ENCODE measurements at places on chromosomes 12 and 14.

GRCh38 chr14:102727336-102728095, 49.7 kb upstream of the TRAF3 start:
- no peak overlapping the region for H3K27ac ChIP-seq
- DNase-seq = no peak
- H3K4me1 ChIP-seq = no peaks in the 10 kb centered on the region
- no peak overlapping the region for H3K4me3 ChIP-seq
- H3K27me3 ChIP-seq = no peaks in the 10 kb centered on the region

GRCh38 chr14:55383541-55384140, 28.0 kb downstream of the ATG14 start:
- no peak for DNase-seq
- H3K27me3 ChIP-seq = no peaks in the 10 kb centered on the region
- H3K4me1 ChIP-seq = no peaks in the 10 kb centered on the region

- no peaks in the 10 kb centered on the region for H3K27me3 ChIP-seq
- H3K4me1 ChIP-seq = peaks cover 23% of the 10 kb centered on the region
- H3K4me3 ChIP-seq = no peak overlapping the region
- DNase-seq = peak; percentile 8
- no peak overlapping the region for H3K27ac ChIP-seq
Measured at GRCh38 chr12:67804168-67804567, 155.6 kb downstream of the DYRK2 start.

GRCh38 chr14:68279777-68280233, 460.2 kb downstream of the RAD51B start:
- no peak overlapping the region for H3K27ac ChIP-seq
- H3K36me3 ChIP-seq = no peaks in the 10 kb centered on the region
- no peak for DNase-seq
- H3K4me1 ChIP-seq = peaks cover 46% of the 10 kb centered on the region
- H3K4me3 ChIP-seq = no peak overlapping the region
- H3K27me3 ChIP-seq = no peaks in the 10 kb centered on the region

DNA sequence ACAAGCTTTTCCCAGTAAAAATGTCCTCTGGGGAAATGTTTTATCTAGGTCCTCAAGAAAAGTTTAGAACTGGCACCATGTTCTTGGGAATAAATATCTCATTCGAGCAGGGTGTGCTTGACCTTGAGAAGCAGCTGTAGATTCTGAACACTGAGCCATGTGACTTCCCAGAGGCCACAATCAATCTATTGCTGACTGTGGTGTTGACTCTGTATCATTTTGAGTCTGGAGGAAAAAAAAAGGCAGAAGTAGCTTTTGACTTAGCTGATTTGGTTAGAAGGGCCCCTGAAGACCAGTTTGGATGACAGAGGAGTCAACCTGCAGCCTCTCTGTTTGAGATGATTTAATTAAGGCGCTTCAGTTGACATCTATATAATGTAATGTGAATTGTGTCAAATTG, 592.4 kb upstream of the SEL1L start:
- H3K27ac ChIP-seq = no peak overlapping the region
- H3K4me3 ChIP-seq = no peak overlapping the region
- no peak for DNase-seq
- H3K4me1 ChIP-seq = no peaks in the 10 kb centered on the region

DNA sequence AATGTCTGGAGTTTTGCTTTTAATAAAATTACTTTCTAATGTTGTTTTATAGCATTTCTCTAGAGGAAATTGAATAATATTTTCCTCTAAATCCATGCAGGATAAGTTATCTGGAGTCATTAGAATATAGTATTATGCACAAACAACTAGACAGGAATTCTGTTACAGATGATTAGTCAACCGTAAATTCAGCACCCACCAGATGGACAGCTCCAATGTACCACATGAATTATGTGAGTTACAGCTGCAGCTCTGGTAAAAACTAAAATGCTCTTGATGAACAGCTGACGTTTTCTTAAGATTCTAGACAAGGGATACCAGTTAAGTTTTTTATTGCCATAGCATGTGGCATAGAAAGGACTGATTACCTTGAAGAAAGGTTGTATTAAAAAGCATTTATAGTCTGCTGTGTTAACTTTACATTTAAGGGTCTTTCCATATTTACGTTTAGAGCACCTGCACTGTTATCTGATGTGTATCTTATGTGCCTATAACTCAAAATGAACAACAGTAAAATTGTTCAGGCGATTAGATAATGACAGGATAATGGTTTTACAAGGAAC, 321.4 kb upstream of the LRFN5 start:
- H3K4me1 ChIP-seq = no peaks in the 10 kb centered on the region
- no peaks in the 10 kb centered on the region for H3K27me3 ChIP-seq
- no peak overlapping the region for H3K27ac ChIP-seq
- no peaks in the 10 kb centered on the region for H3K36me3 ChIP-seq

GRCh38 chr12:64742416-64742815, 16.8 kb downstream of the GNS start:
- no peak overlapping the region for H3K27ac ChIP-seq
- H3K27me3 ChIP-seq = no peaks in the 10 kb centered on the region
- peaks cover 4% of the 10 kb centered on the region for H3K4me1 ChIP-seq
- peaks cover 51% of the 10 kb centered on the region for H3K36me3 ChIP-seq
- no peak overlapping the region for H3K4me3 ChIP-seq

GRCh38 chr12:101919447-101919846, 42.1 kb downstream of the DRAM1 start:
- DNase-seq = no peak
- no peaks in the 10 kb centered on the region for H3K36me3 ChIP-seq
- no peaks in the 10 kb centered on the region for H3K4me1 ChIP-seq
- no peaks in the 10 kb centered on the region for H3K27me3 ChIP-seq
- H3K4me3 ChIP-seq = no peak overlapping the region

DNA sequence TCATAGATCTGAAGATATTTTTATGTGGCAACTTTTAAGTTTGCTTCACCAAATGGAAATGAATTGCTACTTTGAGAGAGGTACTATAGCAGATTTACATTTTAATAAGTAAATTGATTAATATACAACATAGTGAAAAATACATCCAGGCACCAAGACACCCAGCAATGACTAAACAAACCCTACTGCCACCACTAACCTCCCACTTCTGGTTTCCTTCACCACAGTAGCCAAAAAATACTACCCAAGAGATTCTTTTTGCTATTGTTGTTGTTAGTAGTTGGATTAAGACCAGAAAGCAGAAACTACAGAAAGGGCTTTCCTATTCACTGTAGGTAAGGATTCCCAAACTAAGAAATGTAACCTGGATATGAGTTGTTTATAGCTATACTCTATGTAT, 54.1 kb downstream of the COCH start:
- peaks cover 4% of the 10 kb centered on the region for H3K36me3 ChIP-seq
- no peak for DNase-seq
- no peaks in the 10 kb centered on the region for H3K27me3 ChIP-seq
- H3K4me3 ChIP-seq = no peak overlapping the region
- no peak overlapping the region for H3K27ac ChIP-seq

DNA sequence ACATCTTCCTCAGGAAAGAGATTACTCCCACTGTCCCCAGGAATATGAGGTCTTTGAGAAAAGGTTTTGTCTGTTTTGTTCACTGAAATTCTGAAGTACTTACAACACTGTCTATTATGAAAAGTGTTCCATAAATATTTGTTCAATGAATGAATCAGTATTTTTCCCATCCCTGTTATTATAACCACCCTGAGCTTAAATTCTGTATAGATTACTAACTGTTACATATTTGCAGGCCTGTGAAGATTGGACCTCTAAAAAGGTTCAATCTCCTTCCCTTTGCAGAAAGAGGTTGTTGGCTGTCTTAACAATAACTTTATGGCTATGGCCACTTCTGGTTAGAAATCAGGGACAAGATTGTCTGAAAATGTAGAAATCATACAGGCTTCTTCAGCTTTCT, 174.5 kb upstream of the NPAS3 start:
- H3K36me3 ChIP-seq = no peaks in the 10 kb centered on the region
- H3K4me3 ChIP-seq = no peak overlapping the region
- no peaks in the 10 kb centered on the region for H3K27me3 ChIP-seq
- no peak for DNase-seq
- no peak overlapping the region for H3K27ac ChIP-seq

DNA sequence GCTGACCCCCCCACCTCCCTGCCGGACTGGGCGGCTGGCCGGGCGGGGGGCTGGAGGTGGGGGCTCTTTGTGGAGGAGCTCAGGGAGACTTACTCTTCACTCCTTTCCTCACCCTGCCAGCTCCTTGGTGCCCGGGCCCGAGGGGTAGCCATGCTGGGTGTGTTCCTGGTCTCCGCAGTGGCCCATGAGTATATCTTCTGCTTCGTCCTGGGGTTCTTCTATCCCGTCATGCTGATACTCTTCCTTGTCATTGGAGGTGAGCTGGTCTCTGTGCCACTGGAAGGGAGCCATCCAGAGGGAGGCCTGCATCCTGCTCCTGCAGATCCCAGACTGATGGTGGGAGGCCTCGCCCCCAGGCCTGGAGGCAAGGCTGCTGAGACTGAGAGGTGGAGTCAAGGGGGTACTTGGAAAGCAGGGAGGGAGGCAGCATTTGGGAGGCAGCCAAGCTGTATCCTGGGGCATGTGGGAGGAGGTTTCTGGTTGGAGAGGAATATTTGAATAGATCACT, 19.7 kb downstream of the SOAT2 start:
- no peaks in the 10 kb centered on the region for H3K36me3 ChIP-seq
- no peak overlapping the region for H3K27ac ChIP-seq
- DNase-seq = no peak
- no peak overlapping the region for H3K4me3 ChIP-seq

DNA sequence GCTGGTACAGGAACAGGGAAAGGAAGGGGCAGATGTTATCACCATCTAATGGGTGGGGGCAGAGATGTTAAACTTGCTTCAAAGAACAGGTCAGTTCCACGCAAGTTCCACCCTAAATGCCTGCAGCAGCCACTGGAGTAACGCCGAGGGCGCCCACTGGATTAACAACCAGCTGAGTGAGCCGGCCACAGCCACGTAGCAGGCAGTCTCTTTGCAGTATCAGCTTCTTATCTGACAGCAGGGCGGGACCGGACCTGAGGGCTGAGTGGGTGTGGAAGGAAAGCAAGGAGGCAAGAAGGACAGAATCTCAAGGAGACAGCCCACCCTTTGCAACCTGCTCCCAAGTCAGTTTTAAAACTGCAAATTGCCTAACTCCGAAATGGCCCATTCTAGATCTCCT, 38.4 kb upstream of the FOXN3 start:
- H3K27ac ChIP-seq = no peak overlapping the region
- H3K4me3 ChIP-seq = no peak overlapping the region
- no peaks in the 10 kb centered on the region for H3K36me3 ChIP-seq

DNA sequence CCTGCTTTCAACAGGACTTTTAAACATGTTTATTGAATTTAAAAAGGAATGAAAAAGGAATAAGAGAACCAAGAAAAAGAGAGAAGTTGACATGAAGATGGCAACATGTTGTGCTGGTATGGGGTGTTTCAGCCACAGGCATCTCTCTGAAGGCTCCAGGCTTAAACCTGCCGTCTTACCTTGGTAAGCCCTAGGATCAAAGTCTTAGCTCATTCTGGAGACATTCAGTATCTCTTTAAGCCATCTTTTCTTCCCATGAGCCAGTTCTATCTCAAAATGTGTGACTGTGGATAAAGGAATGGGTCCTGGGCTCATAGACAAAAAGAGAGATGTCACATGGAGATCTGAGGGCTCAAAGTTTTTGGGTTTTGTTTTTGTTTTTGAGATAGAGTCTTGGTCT, 1.6 kb upstream of the TFCP2 start:
- H3K27ac ChIP-seq = no peak overlapping the region
- H3K36me3 ChIP-seq = no peaks in the 10 kb centered on the region

DNA sequence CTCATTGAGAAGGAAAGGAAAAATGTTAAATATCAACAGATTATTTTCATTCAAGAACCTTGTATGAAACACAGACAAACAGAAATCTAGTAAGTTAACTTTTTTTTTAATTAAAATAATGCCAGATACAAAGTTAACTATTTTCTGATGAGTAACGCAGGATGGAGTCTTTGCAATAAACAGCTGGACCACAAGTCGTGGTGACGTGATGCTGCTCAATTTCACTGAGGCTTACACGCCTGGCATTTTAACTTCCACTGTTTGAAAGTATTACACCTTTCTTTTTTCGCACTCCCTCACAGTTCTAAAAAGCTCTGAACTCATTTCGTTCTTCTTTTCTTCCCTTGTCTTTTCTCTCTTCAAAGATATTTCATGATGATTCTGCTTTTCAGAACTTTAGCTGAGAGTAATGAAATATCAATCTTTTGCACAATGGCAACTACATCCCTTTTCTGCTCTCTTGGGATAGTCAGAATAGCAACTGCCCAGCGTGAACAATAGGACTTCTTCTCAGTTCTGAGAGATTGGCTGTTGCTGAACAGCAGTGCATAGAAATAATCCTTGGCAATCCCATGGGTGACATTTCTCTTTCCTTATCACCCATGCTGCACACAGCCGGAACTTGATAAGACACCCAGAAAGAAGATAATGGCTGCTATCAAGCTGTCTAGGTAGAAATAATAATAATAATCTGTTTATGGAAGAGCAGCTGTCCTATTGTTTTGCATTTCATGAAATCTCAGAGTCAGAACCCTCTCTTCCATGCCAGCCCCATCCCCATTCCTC, 160.5 kb downstream of the BTG1 start:
- no peak overlapping the region for H3K27ac ChIP-seq
- no peaks in the 10 kb centered on the region for H3K4me1 ChIP-seq
- DNase-seq = no peak
- H3K4me3 ChIP-seq = no peak overlapping the region

- DNase-seq = no peak
- no peaks in the 10 kb centered on the region for H3K4me1 ChIP-seq
- no peak overlapping the region for H3K27ac ChIP-seq
- no peak overlapping the region for H3K4me3 ChIP-seq
- H3K27me3 ChIP-seq = no peaks in the 10 kb centered on the region
Measured at GRCh38 chr12:107610021-107610859, 75.4 kb upstream of the PWP1 start.
